ENCODE measurements at places on chromosomes 2 and 18. TPM values are rescaled to one million over a fixed set of nuclear protein-coding genes. Genes with fewer than 3 reads are reported as not detected.
A peak's percentile ranks its signal among the peaks of the same experiment; 100 is the strongest.

- peak; percentile 97 for DNase-seq
Measured at GRCh38 chr2:234679741-234680687, 183.1 kb upstream of the ARL4C start.

- peak; percentile 87 for DNase-seq
Measured at GRCh38 chr18:45412577-45412976, 202.7 kb upstream of the SLC14A2 start.

- DNase-seq = no peak
Measured at GRCh38 chr2:120302301-120302700, 43.6 kb upstream of the INHBB start.

Gene RALBP1
- 44.1 TPM for total RNA-seq

- no peak for DNase-seq
Measured at GRCh38 chr2:6025391-6025790, 333.2 kb downstream of the SOX11 start.

GRCh38 chr2:38190542-38191218 lies 114.7 kb upstream of the CYP1B1 start:
- no peak for DNase-seq

DNA sequence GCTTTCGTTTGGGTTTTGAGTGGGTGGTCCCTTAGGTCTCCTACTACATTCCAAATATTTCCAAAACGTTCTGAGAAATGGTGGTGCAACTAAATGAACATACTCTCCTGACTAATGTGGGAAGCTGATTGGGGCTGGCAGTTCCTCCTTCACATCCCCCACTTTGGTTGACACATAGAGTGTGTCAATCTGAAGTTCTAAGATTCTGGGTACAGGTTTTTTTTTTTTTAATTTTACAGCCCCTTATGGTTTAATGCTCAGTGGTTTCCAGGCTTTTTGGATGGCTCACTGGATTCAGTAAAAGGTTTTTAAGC lies 58.4 kb upstream of the ITGB6 start:
- no peak for DNase-seq

DNA sequence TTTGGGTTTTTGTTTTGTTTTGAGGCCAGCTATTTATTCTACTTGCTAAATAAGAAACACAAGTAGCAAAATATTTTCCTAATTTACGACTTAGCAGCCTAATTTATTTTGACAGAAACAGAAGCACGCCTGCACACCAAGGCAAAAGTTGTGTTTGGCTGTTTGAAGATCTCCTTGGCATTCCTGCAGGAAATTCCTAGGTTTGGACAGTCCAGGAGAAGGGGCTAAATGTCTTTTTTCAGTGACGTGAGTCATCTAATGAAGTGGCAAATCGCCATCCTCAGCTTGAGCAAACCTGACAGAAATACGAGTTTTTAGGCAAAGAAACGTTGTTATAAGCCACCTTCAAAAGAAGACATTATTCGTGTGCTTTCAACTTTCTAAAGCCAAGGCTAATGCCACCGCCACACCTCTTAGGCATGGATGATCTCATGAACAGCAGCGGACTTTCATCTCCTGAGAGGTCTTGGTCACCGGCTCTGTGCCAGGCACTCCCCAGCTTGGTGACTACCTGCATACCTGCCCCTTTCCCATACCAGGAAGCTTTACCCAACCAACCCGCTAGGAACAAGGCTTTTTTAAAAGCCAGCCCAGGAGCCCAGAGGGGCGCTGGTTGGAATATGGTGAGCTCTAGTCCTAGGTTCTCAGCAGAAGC lies 30.9 kb downstream of the STK39 start:
- peak; percentile 56 for DNase-seq

Gene FAM237A
- total RNA-seq = not detected

DNA sequence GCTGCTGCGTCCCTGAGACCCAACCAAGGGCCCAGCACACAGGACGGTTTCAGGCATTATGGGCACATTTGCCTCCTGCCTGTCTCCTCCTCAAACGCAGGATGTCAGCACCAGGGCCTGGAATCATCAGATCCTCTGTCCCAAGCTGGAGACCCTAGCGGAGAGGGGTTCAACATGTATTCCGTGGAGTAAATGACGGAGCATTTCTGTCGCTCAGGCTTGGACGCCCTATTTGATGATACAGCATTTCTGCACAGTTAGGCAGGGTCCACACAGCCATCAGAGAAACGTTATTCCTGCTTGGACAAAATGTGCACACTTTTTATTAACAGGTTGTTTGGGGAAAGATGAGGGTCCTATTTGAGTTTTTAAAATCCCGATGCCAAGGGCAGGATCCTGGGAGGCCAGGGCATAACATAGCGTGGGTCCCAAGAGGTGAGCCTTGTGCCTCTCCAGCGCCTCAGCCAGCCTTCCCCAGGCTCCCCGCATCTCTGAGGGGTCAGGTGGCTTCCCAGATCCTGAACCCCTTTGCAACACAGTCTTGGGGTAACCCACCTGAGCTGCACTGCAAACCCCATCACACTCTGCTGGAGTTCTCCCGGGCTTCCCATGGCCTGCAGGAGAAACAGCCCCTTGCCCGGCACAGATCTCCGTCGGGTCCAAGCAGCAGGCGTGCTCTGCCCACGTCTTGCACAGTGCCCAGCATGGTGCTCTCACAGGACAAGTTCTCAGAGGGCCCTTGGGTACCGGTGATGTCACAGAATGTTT lies 319.7 kb upstream of the MYT1L start:
- DNase-seq = no peak

Gene SERPINB12
- total RNA-seq = not detected

DNA sequence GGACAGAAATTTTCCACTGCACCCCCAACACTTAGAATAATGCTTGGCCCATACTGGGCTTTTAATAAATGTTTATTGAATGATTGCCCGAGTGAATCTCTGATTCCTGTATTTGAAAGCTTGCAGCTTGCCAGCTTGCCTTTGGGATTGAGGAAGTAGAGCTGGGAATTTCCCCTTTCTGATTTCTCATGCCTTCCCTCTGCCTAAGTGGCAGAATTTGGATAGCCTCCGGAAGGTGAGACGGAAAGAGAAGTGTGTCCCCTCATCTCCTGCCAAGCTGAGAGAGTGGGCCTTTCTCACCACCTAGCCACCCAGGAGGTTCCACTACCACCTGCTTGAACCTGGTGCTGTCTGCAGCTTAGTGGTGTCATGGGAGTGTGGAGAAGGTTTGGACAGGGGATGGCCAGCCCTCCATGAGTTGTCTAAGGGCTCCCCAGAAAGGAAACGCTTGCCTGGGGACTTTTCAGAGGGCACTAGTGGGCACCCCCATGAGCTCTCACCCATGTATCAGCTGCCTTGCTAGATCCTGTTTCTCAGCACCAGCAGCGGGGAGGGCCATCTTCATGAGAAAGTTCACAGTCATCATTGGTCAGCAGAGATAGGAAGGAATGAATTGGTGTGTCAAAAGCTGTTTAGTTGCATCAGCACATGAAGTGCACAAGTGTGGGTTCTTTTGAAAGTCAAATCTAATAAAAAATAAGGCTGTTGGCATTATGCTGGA lies 8.6 kb upstream of the NCOA1 start:
- DNase-seq = no peak

DNA sequence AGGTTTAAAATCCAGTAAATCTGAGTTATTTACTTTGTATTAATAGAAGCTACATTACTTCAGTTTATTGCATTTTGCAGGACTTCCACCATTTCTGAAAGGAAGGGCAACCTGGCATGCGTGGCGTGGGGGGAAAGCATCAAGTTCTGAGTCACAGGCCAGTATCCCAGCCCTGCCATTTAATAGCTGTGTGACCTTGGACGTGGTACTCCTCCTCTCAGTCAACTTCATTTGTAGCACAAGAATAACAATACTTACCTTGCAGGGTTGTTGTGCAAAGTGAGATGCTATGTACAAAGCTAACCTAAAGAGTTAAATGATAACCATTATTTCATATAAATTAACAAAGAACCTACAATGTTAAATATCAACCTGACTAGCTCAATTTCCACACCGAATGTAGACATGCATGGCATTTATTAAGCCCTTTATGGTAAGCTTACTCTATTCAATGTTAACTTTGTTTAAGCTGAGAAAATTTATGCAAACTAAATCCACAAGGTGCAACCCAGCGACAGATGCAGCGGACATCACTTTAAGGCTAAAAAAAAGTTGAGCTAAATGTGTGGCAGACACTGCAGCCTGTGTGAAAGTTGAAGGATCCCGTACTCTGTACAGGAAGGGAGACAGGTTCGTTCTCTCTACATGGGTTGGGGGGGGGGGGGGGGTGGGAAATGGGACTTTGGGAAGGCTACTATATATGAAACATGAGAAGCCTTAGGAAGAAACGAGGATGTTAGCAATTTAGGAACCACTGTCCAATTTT lies 17.2 kb upstream of the STPG4 start:
- DNase-seq = peak; percentile 59

Gene DSG1
- not detected for total RNA-seq

- no peak for DNase-seq
Measured at GRCh38 chr2:43491065-43491639, 104.7 kb downstream of the THADA start.

Data from HT1080 (cell line).